ENCODE measurements at places on chromosomes 13 and 19.

DNA sequence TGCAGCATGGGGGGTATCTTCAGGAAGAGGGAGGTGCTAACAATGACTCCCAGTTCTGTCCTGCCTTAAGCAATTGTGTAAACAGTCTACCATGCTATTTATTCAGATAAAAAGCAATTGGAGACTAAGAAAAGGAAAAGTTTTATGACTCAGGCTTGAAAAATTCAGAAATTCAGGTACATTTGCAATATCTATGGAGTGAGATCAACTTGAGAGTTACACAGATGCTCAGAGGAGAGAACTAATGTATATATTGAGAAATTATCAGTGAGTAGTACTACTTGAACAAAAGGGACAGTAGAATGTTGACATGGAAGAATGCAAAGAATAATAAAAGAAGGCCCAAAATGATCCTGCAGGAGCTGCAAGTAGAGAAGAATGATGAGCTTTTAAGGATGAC lies 277.6 kb upstream of the DACH1 start:
- no peak for DNase-seq

DNA sequence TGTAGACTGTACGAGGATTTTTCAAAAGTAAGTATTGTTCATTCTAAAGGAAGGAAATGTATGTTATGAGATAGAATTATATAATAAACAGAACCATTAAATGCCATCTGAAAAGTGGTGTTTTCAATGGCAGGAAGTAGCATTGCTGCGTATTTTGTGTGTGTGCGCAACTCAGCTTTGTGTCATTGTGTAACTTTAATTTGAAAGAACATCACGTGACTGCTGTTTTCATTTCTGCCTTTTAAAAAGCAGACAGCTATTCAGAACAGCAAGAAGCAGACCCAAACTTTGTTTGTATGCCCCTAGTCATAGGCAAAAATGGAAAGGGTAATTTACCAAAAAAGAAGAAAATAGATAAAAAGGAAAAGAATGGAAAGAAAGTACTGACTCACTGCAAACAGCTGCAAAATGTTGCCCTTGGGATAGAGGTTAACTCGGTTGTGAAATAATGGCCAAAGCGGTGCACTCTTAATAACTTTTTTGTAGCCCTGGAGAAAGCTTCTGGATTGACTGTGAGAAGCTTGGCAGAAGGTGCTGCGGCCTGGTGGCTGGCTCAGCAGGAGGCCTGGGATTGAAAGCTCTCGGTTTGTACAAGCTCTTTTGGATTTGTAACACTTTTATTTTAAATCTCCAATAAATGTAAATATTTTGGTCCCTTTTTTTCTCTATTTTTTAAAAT lies 97.3 kb downstream of the GGACT start:
- no peak for DNase-seq

DNA sequence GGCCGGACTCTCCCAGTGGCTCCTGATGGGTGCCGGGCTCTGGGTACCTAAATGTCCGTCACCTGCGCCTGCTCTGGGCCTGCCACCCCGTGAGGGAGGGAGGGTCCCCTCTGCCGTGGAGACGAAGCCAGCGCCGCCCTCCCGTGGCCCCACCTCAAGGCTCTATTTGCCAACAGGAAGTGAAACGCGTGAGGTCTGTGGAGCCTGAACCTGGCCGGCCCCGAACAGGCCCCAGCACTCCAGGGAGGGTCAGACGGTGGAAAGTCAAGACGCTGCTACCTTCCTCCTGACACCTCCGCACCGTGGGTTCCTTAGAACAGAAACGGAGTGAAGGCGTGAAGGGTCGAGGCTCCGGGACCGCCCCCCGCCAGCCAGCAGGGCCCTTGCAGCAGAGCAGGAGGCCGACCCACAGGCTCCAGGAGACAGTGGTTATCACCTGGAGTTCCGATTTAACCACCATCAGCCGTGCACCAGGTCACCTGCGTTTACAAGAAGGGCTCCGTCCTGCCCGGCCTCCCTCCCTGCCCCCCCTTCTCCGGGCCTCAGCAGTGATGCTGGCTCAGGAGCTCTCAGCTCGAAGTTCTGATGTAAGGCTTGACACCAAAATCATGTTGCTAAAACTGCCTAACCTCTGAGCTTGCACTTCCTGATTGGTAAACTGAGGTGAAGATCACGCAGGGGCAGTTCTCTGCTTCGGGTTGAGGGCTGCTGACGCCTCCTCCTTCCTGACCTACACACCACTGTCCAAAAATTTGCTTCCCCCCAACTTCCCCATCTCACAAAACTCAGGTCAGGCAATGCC lies 50.9 kb upstream of the C13orf46 start:
- no peak for DNase-seq

DNA sequence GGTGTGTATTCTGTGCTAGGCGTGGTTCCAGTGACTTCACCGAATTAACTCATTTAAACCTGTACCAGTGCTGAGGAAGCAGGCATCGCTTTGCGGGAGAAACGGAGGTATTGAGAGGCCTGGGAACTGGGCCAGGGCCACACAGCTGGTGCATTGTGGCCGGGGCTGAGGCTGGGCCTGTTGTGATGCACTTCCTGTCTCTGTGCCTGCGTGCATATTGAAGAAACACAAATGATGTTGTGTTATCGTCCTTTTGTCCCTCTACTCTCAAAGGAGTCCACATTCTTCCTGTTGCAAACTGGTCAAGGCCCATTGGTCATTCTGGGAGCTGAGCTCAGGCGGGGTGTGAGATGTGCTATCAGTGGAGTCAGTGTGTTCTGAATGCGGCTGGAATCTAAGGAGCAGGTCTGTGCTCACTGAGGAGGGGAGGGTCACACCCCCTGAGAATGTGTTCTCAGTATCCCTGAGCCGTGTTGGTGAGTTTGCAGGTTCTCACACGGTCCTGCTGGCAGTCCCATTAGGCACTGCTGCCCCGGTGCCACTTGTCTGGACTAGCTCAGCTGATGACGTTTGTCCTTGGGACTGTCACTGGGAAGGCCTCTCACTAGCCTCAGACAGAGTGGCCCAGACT lies 62.1 kb downstream of the ARHGEF7 start:
- no peak for DNase-seq

GRCh38 chr13:75364131-75364713 lies 117.7 kb downstream of the TBC1D4 start:
- DNase-seq: no peak

DNA sequence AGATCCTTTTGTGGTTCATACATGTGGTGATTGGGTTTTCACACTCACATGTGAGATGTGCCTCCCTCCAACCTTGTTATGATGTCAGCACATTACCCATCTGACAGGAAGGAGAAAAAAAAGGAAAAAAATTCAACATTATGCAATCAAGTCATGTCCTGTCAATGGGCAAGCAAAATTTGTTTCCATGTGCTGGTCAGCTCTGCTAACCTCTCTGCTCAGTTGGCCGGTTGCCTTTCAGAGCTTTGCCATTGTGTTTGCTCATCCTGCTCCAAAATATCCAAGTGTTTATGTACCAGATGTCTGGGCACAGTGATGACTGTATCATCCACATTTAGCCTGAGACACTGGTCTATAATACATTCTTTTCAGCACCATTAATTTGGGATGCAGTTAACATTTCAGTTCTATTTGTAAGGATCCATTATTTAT lies 27.0 kb upstream of the METTL21C start:
- peak; percentile 19 for DNase-seq

DNA sequence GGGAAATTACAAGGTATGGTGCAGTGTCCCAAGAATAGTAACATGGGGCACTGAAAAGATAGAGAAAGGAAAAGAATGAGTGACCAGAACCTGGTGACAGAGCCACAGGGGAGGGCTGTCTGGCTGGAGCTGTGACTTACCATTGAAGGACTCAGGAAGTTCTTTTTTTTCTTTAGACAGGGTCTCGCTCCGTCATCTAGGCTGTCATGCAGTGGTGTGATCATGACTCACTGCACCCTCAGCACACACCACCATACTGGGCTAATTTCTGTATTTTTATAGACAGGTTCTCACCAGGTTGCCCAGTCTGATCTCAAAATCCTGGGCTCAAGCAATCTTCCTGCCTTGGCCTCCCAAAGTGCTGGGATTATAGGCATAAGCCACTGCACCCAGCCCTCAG lies 8.8 kb upstream of the CPB2 start:
- no peak for DNase-seq

DNA sequence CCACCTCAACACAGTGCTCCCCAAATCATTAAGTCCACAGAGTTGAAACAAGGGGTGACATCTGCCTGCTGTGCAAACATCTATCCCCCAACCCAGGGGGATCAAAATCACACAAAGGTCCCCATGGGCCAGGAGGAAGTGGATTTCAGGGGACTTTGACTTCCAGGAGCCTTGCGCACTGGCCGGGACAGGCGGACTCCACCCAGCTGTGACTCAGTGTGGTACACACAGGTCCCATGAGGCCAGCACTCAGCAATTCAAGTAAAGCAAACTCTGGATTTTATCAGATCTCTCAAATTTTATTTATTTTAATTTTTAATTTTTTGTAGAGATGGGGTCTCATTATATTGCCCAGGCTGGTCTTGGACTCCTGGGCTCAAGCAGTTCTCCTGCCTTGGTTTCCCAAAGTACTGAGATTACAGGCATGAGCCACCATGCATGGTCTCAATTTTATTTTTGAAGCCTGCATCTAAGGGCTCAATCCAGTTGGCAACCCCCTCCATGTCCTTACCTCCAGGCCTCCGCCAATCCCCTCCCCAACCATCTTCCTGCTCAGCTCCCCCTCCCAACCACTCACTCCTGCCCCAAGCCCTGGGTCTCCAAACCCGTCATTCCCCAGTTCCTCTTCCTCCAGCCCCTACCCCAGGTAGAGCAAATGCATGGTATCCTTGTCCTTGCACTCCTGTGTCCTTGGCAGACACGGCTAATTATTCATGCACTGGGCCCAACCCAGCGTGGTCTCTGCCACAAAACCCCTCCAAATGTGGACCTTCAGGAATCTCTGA lies 18.2 kb downstream of the ARHGAP33 start:
- no peak for DNase-seq

DNA sequence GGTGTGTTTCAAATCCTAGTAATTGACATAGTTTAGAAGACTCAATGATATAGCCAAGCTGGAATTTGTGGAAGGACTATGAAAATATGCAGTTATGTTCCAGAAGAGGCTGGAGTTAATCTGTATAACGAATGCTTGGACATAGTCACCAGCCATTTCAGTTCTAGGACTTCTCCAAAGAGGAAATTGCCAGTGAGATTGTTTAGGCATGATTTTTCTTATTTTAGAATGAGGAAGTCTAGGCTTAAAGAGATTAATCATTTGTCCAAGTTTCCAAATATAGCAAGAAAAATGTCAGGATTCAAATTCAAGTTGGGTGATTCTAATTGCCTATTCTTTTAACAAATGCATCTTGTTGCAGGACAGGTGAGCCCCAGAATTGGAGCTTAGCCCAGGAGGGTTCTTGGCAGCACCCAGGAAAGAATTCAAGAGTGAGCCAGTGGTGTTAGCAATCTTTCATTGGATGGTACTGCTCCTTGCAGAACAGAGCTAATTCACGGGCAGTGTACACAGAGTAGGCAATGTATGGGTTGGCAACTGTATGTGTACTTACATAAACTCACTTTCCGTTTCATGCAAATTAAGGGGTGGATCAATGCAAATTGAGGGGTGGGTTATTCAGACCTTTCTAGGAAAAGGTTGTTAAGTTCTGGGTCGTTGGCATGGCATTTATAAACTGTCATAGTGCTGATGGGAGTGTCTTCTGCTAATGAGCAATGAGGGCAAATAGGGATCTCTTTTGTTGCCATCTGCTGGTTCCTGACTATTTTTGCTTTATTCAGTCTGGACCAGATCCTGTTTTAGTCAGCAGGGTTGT lies 763.1 kb upstream of the SLITRK1 start:
- peak; percentile 87 for DNase-seq

DNA sequence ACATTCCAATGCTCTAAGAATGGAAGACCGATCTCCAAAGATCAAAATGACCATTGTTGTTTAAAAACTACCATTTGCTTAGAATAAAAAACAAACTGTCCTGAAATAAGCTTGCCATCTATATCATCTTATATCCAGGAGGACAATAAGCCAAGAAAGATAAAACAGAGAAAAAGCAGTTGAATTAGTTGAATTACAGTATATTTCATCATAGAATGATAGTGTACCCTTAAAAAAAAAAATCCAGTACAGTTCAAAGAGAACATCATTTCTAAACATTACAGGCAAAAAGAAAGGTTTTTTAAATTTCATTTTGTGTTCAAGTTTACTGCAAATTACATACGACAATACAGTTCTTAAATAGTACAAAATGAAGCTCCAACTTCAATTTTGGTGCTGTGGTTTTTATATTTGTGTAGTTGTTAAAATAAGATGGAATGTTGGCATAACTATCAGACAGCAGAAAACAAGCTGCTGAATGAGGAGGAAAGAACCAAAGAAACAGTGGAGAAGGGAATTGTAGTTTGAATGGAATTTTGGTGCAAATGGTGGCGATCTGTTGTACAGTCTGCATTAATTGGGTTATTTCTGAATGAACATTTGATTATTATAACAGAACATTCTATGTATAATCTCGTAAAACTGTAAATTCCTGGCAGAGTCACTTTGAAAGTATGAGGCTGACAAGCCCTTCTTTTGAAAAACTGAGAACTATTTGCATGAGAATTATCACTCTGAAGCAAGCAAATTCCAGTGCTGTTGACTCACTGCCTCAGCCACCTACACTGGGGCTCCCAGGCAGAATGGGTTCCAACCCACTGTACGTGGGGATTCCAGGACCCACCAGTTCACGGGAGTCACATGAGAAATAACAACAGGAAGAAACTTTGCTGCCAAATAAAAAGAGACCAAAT lies 37.7 kb downstream of the LHFPL6 start:
- peak; percentile 88 for DNase-seq

DNA sequence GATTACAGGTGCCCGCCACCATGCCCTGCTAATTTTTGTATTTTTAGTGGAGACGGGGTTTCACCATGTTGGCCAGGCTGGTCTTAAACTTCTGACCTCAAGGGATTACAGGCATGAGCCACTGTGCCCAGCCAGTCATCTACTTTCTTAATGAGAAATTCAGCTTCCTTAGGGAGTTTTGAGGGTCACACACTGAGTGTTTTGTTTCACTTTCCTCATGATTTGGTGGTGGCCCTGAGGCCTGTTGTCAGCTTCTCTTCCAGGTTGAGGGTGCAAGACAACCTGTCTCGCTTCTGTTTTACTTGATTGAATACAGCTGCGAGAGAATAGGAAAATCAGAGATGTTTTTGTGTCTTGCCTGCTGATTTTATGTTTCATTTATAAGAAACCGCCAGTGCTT lies 9.9 kb downstream of the FRY start:
- no peak for DNase-seq

GRCh38 chr19:46766569-46767317 lies 20.5 kb upstream of the STRN4 start:
- no peak for DNase-seq

DNA sequence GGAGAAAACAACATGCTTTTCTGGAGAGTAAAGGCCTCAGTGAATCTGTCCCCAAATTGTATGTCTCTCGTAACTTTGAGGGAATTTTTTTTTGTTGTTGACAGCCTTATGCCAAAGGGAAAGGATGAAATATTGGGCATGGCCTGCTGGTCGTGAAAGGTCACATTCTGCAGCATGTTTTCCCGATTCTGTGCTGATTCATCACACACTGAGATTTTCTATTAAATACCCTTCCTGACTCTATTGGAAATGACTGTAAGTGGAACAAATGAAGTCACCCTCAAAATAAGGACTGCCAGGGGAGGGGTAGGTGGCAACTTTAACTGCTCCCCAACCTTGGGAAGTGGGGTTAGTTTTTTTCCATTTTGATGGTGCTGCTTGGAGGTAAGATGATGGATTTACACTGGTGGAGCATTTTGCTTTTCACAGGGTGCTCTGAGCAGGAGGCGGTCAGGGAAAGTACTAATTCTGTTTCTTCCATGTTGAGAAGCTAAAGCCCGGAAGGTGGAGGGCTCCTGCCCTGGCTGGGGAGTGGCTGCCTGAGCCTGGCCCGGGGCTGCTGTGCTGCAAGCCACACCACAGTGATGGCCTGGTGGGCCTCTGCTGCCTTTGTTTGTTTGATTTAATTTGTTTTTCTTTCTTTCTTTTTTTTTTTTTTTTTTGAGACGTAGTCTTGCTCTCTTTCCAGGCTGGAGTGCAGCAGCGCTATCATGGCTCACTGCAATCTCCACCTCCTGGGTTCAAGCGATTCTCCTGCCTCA lies 116.8 kb upstream of the SPATA13 start:
- no peak for DNase-seq
